ENCODE measurements at places on chromosomes 7 and 10. TPM values are rescaled to one million over a fixed set of nuclear protein-coding genes. Genes with fewer than 3 reads are reported as not detected.

VPS37D gene
- 9.2 TPM for total RNA-seq

BAG3 gene
- total RNA-seq = 13.7 TPM

MMRN2 gene
- 14.9 TPM for total RNA-seq

PPP1R17 gene
- total RNA-seq = not detected

IFIT1B gene
- not detected for total RNA-seq

CUL2 gene
- 38.6 TPM for total RNA-seq

CALML5 gene
- total RNA-seq = not detected

HNRNPH3 gene
- total RNA-seq = 46.7 TPM

DOCK1 gene
- 85.2 TPM for total RNA-seq

DPYSL4 gene
- total RNA-seq = 2.3 TPM

GTF2IRD1 gene
- total RNA-seq = 31.1 TPM

DOCK4 gene
- 33.3 TPM for total RNA-seq

CTTNBP2 gene
- total RNA-seq = 7.0 TPM

ACBD7 gene
- 4.5 TPM for total RNA-seq

BET1 gene
- 66.6 TPM for total RNA-seq

MSMB gene
- total RNA-seq = not detected

HOXA3 gene
- 1.2 TPM for total RNA-seq

CXCL12 gene
- 16.2 TPM for total RNA-seq

SEMA3C gene
- total RNA-seq = 345 TPM

VPS26A gene
- 44.9 TPM for total RNA-seq

FGF8 gene
- total RNA-seq = not detected

ZNF479 gene
- not detected for total RNA-seq

TMEM178B gene
- not detected for total RNA-seq

SCD gene
- 532 TPM for total RNA-seq

NMT2 gene
- 39.0 TPM for total RNA-seq

ANKRD7 gene
- total RNA-seq = 1.9 TPM

EGFR gene
- total RNA-seq = 75.5 TPM

FRAT2 gene
- total RNA-seq = 6.6 TPM

MOGAT3 gene
- total RNA-seq = not detected

AUTS2 gene
- 5.1 TPM for total RNA-seq

GPR146 gene
- 2.7 TPM for total RNA-seq

ACTR3C gene
- 1.5 TPM for total RNA-seq

GNGT1 gene
- not detected for total RNA-seq

GNAT3 gene
- total RNA-seq = not detected

FAM221A gene
- 2.0 TPM for total RNA-seq

GHRHR gene
- total RNA-seq = not detected

SHH gene
- total RNA-seq = not detected

SLC18A3 gene
- not detected for total RNA-seq

ATP6V0E2 gene
- total RNA-seq = 27.9 TPM

C7orf57 gene
- not detected for total RNA-seq

PLCE1 gene
- 2.2 TPM for total RNA-seq

FAM25A gene
- total RNA-seq = not detected

CARD11 gene
- total RNA-seq = 0.62 TPM

DKK1 gene
- total RNA-seq = 421 TPM

TMEM176A gene
- 0.22 TPM for total RNA-seq

SRRM3 gene
- 0.50 TPM for total RNA-seq

MUC12 gene
- 0.44 TPM for total RNA-seq

PLXDC2 gene
- total RNA-seq = 6.9 TPM

DEPP1 gene
- total RNA-seq = 0.44 TPM

PIP gene
- total RNA-seq = not detected

EPO gene
- not detected for total RNA-seq

CACNB2 gene
- 0.33 TPM for total RNA-seq

PDZD7 gene
- total RNA-seq = 1.4 TPM

ZNF503 gene
- 5.8 TPM for total RNA-seq

MMD2 gene
- total RNA-seq = not detected

All from uterine smooth muscle cell (primary cell).